COR-L47 (cell line): ENCODE measurements at places on chromosomes 13 and 19.

DNA sequence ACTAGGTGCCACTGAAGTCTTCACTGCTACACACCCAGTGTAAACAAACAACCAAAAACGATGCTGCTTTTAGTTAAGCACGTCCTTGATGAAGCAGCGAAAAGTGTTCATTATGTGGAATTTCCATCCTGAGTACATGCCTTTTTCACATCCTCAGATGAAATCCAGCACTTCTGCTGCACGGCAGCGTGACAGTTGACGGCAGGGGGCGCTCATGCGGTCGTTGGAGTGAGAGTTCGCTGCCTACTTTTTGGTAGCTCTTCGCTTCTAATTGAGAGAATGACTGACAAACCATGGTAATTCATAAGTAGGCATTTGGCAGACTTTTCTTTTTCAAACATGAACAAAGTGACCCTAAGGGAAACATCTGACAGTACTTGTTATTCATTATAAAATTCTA is 1124.9 kb downstream of the EFNB2 start:
- DNase-seq = no peak

GRCh38 chr13:85864963-85865530 is 65.8 kb upstream of the SLITRK6 start:
- DNase-seq = no peak

- DNase-seq = no peak
Measured at GRCh38 chr13:107788464-107789165, 426.7 kb downstream of the LIG4 start.

- DNase-seq = no peak
Measured at GRCh38 chr13:99173606-99174005, 27.0 kb upstream of the UBAC2 start.

DNA sequence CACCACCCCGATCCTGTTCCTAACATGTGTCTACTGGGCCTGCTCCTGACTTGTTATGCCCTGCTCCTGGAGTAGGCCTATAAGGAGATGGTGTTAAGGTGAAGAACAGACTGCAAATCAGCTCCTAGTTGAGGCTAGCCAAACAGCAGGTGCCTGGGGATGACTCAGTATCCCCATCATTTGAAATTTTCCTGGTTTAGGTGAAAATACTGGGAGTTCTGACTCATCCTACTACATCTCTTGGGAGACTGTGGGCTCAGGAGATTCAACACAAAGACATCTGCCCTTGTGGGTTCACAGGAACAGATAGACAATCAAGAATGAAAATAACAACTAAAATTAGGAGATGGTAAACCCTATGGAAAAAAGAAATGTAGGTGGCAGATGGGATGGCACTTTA is 41.2 kb downstream of the BRD4 start:
- DNase-seq = no peak

DNA sequence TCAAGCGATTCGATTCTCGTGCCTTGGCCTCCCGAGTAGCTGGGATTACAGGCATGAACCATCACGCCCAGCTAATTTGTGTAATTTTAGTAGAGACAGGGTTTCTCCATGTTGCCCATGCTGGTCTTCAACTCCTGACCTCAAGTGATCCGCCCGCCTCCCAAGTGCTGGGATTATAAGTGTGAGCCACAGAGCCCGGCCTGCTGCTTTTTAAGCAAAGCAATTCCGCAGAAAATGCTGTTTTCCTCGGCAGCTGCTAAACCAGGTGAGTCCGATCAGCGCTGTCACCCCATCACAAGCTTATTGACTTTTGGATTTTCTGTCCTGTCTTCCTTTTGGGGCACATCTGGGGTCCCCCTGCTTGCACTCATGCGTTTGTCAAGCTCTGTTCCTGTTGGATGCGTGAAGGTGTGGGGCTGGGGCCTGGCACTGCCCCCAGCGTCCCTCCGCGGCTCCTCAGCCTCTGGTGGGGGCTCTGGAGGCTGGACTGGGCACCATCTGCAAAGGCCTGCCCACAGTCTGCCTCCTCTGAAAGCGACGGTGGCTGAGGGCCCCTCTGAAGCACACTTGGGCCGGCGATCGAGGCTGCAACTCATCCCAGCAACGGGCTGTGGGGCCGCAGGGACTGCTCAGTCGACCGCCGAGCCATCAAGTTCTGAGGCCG is 25.7 kb downstream of the CEBPG start:
- no peak for DNase-seq

DNA sequence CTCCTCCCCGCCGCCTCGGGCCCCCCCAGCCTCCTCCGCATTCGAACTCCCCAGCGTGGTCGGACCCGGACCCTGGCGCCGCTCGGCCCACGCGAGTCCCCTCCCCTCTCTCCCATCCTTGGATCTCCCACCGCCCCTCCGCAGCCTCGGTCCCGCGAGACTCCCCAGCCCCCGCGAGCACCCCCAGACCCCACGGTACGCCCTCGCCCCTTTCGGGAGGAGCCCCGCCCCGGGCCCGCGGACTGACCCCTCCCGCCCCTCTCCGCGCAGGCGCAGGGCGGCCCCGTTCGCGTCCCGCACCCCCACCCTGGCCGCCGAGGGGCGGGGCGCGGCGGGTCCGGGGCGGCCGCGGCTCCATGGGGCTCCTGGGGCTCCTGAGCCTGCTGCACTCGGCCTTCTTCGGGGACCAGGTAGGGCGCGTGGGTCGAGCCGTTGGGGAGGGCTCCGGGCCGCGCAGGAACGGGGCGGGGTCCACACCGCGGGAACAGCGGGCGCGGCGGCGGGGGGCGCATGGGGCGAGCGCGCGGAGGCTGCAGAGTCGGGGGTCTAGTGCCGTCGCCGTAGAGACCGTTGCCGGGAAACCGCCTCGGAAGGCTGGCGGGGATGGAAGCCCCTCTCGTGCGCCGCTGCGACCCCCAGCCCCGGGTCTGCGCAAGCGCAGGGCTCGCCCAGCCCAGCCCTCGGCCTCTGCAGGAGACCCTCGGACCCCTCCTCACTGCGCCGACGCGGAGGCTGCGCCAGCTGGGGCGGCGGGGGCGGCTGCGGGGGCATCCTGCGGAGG is 3.8 kb upstream of the APC2 start:
- peak; percentile 70 for DNase-seq

- no peak for DNase-seq
Measured at GRCh38 chr13:74132152-74132775, 1.9 kb downstream of the KLF12 start.

DNA sequence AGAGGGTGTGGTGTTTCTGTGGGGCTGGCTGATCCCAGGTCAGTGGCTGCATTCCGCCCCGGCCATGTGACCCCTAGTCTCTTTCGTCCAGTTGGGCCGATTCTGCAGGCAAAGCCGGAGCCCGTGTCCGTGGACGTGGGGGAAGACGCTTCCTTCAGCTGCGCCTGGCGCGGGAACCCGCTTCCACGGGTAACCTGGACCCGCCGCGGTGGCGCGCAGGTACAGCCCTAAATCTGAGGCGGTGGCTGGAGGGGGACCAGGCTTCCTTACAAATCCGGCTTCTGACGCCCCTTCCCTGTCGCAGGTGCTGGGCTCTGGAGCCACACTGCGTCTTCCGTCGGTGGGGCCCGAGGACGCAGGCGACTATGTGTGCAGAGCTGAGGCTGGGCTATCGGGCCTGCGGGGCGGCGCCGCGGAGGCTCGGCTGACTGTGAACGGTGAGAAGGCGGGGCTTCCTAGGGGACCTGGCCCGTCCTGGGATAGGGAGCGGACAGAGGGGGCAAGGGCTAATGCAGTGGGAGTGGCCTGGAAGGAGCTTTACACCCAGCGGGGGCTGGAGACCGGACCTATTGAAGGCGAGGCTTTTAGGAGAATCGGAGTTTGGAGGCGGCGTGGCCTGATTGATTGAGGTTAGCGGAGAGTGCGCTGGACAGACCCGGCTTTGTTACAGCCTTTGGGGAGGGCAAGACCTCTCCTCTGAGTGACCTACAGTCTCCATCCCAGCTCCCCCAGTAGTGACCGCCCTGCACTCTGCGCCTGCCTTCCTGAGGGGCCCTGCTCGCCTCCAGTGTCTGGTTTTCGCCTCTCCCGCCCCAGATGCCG is 4.3 kb downstream of the KIRREL2 start:
- no peak for DNase-seq

GRCh38 chr19:50705422-50706019 is 14.1 kb downstream of the SHANK1 start:
- DNase-seq = no peak

GRCh38 chr13:45607931-45608330 is 7.6 kb downstream of the ERICH6B start:
- no peak for DNase-seq

DNA sequence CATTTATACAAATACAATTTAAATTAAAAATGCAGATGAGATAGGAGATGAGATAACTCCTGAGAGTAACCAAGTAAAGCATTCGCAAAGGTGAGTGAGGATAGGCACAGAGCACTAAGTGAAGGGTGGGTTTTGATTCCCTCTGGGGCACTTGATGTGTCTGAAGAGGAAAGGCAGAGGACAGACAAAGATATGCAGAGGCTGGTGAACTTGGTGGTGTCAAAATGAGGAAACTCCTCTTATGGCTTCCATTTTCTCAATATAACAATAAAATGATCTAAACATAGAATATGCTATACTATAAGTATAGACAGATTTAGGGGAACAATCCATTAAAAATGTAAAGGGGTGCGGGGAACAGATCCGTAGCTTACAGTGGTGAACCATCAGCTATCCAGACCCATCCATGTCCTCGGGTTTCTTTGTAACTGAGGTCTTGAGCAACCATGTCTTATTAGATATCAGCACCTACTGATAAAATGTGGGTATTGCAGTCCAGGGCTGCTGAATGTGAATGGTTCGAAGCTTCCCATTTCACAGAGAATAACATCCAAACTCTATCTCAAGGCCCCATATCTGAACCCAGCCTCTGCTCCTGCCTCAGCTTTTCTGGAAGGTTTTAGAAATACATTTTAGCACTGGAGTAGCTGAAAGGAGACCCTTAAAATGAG is 73.9 kb upstream of the SLC10A2 start:
- DNase-seq = peak; percentile 51

DNA sequence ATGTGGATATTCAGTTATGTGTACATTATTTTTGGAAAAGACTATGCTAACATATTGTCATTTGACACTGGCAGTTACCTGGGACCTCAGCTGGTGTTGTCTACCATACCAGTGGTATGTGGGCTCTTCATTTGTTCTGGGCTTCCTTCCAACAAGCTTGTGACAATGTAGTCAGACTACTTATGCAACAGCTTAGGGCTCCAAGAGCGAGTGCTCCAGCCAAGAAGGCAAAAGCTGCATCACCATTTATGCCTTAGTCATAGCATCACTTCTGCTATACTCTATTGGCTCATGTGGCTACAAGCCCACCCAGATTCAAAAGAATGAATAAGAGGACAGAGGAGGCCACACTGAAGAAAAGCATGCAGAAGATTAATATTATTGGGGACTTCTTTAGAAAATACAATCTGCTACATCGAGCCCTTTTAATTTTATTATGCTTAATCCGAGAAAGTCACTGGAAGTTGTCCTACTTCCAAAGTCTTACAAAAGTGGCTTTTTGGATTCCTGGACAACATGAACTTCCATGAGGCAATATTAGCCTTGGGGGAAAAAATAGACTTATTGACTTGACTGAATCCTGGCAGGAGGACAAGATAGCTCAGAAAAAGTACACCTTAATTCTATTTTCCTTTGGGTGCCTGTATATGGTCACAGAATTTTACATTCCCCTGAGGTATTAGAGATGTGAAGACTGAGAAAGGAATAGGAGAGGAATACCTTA is 529.4 kb upstream of the HTR2A start:
- no peak for DNase-seq

- DNase-seq = no peak
Measured at GRCh38 chr13:81639984-81640582, 1299.2 kb upstream of the SPRY2 start.

GRCh38 chr19:1230783-1231489 is 6.9 kb downstream of the CBARP start:
- no peak for DNase-seq

DNA sequence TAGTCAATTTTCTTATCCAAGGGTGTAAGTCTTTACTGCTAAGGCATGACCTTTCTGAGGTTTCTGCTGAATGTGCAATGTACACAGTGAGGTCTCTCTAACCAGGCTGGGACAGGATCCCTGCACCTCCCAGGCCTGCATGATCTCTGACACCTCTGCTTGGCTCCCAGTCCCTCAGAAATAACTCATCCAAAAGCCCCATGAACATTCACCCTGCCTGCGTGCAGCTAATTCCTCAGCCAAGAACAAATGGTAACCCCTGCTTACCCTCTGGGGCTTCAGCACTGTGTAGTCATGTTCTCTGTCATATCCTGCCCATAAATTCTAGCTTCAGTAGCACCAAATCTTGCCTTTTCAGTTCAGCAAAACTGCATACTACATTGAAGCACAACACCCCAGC is 1146.3 kb upstream of the MIR17HG start:
- no peak for DNase-seq

- no peak for DNase-seq
Measured at GRCh38 chr19:29855087-29855486, 43.3 kb downstream of the CCNE1 start.

- no peak for DNase-seq
Measured at GRCh38 chr19:51542699-51543098, 11.2 kb upstream of the SIGLEC6 start.

DNA sequence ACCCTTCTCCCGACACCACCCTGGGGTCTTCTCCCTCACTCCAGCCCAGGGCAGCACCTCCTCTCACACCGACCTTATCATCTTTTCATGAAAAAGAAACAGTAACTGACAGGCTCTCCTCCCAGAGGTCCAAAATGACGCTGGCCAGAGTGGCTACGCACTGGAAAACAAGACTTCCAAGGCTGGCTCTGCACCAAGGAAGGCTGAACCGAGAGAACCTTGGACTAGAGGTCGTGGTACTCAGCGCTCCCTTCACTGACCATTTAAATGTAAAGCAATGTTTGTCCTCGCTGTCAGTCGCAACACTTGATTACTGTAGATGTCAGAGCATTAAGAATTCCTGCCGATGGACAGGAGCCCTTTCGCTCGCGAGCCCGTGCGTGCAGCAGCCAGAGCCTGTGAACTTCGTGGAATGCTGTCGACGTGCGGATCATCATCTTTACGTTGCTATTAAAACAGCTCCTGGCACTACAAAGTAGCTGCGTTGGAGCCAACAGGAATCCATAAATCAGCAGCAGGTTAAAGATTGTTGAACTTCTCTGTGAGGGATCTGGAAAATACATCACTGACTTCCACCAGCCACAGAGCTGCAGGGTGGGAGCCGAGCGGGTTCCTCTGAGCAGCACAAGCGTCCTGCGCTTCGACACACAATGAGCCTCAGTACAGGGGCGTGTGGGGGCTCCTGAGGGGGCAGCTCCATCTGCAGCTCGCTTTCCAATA is 125.5 kb upstream of the MCF2L start:
- DNase-seq = no peak

DNA sequence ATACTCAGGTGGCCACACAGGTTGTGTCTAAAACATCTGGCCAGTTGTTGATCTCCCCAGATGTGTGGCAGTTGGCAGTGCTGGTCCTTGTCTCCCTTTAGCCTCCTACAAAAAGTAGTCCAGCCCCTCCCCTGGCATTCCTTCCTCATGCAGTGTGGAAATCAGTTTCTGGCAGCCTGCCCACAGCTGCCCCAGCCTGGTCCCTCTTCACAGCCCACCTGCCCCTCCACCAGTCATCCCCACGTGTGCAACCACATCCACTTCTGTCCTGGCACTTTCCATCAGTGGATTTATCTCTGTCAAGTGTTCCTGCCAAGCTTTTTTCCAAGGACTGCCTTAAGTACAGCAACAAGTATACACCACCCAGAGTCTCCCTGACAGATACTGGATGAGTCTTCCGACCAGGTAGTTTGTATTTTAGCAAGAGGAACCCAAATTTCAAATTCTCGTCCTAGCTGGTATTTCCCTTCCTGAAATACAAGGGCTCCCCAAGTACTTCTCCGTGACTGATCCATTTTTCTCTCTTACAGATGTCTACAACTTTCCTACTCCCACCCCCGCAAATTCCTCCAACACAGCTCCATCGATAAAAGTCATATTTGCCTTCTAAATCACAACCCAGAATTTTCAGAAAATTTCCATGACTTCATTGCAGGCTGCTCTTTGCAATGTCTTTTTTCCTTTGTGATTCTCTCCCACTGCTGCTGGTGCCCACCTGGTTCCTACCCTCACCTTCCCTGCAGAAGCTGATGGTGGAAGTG is 313.5 kb downstream of the FOXO1 start:
- no peak for DNase-seq
